ENCODE measurements at places on chromosomes 7 and 10. TPM values are rescaled to one million over a fixed set of nuclear protein-coding genes. Genes with fewer than 3 reads are reported as not detected.

PALD1 gene
- total RNA-seq = 15.7 TPM

PDE6C gene
- not detected for total RNA-seq

SUN3 gene
- not detected for total RNA-seq

DOCK4 gene
- total RNA-seq = 24.5 TPM

RAB19 gene
- total RNA-seq = 0.52 TPM

PRKAR2B gene
- 11.5 TPM for total RNA-seq

BUB3 gene
- 36.5 TPM for total RNA-seq

NEUROG3 gene
- total RNA-seq = not detected

CALD1 gene
- total RNA-seq = 89.8 TPM

AIFM2 gene
- 2.6 TPM for total RNA-seq

CTNNA3 gene
- 24.0 TPM for total RNA-seq

COL1A2 gene
- total RNA-seq = 6,663 TPM

Measured in skeletal muscle tissue (tissue), 5 donors.